ENCODE measurements at places on chromosomes 13 and 19.
A peak's percentile ranks its signal among the peaks of the same experiment; 100 is the strongest.

- no peak for DNase-seq
These were observed 789.1 kb downstream of the GPC5 start for GRCh38 chr13:92187378-92187989.

DNA sequence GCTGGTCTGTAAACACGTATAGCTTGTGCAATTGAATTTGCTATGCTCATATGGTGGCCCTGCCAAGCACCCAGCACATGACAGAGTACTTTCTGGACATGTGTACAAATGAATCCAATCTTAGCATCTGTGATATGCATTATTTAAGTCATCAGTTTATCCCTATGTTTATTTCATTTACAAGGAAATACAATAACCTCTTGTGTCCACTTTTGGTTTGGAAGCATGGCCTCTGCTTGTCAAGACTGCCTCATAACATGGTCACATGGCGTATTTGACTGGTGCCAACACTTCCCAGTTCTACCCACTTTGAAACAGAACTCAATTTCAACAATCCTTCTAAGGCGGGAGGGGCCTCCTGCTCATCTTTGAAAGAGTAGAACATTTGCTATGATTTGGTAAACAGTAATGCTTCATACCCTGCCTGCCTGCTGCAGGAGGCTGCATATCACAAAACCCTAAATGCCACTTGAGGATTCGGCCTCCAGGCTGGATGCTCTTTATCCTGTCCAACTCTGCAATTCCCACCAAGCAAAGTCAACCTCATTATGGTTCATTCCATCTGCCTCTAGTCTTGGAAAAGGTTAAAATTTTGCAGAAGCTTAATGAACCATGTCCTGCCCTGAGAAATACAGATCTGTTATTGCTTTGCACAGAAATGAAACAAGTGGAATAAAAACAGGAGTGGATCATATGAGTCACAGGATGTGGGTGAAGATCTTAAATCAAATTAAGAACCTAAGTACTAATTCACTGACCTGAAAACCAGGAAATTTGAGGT lies 151.3 kb downstream of the CYSLTR2 start:
- no peak for DNase-seq

DNA sequence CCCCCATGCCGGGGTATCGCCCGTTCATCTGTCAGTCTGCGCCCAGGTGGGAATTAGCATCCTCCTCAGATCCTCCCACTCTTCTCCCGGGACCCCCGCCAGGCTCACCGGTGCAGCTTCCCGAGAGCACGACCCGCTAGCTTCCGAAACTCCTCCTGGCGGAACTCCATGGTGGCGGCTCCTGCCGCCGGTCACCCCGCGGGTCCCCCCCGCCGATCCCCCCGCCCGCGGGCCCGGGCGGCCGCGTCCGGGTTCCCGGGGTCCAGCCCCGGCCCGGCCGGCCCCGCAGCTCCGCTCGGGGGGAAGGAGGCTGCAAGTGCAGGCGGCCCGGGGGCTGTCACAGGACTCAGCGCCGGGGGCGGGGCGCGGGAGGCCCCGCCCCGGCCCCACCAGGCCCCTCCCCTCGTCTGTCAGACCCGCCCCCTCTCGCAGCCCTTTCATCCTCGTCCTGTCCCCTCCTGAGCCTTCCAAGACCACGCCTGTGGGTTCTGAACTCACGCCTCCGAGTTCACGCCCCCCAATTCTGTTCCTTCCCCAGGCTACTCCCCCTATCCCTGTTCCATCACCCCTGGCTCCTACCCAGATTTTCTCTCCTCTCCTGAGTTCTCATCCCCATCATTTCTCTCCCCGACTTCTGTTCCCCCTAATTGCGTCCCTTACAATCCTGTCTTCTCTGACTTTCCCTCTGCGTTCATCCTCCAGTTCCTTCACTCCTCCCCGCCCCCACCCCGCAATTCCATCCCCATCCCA lies at the start of gene SLC17A7:
SLC17A7 (minus strand) TSS at position 318 of the 750 bp plus-strand sequence; CDS start at position 170, 148 bp downstream.
- DNase-seq = peak; percentile 39

DNA sequence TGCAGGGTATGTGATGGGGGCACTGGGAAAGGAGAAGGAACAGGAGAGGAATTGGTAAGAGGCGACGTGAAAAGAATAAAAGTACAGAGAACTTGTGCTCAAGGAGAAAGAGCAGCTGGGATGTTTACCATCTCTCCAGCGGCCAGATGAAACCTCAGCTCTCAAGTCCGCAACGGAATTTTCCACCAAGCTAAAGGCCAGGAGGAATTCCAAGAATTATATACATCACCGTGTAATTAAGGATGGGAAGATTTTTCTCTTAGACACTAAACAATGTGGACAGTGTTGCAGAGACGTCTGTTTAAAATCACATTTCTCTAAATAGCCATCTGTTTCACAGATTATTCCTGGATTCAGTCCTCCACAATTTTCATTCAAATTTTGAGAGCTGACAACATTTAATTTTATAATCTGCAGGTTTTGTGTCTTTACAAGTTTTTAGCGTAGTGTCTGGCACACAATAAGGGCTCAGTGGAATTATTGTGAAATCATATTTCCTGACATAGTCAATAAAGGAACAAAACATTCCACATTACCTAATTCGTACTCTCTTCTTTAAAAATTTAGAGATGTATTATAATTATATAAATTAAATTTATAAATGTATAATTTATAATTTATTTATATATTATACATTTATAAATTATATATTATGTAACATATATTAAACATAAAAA lies 23.0 kb upstream of the USP29 start:
- DNase-seq = no peak

GRCh38 chr13:85068231-85068630 lies 731.0 kb downstream of the SLITRK6 start:
- DNase-seq = no peak

GRCh38 chr13:76656500-76656899 lies 229.7 kb downstream of the KCTD12 start:
- DNase-seq = no peak

- no peak for DNase-seq
These were observed at the start of gene PRX for GRCh38 chr19:40413291-40413845. Gene PRX (minus strand): TSS chr19:40413378. CDS start chr19:40407932, 5,446 bp downstream.

GRCh38 chr13:40764587-40765403 lies 6.2 kb downstream of the MRPS31 start:
- DNase-seq = no peak

- DNase-seq = no peak
These were observed 43.2 kb downstream of the FLT3 start for GRCh38 chr13:28056970-28057712.

DNA sequence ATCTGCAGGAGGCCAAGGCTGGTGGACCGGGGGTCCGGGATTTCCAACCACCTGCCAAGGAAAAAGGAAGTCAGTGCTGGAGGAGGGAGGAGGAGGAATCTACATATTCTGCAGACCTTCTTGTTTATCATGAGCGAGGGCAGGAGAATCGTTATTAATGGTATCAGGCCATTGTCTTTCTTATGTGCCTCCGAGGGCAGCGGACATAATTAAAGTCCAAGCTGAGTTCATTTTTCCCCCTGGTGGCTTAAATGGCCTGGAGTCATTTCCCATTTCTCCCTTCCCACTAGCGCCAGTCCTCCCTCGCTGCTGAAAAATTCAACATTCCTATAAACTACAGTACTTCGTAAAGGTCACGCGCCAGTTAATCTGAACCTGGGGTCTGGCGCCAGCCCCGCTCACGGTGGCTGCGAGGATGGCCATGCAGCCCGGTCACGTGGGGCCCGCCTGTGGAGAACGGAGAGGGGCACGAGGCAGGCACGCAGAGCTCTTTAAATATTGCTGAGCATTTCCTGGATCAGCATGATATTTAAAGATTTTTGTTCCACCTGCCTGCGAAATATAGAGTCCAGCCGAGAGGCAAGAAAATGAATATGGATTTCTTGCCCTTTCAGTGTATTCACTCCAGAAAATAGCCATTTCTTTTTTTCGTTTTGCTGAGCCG lies 85.2 kb upstream of the PCDH8 start:
- DNase-seq = no peak

GRCh38 chr19:43928820-43929219 lies 6.3 kb downstream of the ZNF45 start:
- DNase-seq = no peak

DNA sequence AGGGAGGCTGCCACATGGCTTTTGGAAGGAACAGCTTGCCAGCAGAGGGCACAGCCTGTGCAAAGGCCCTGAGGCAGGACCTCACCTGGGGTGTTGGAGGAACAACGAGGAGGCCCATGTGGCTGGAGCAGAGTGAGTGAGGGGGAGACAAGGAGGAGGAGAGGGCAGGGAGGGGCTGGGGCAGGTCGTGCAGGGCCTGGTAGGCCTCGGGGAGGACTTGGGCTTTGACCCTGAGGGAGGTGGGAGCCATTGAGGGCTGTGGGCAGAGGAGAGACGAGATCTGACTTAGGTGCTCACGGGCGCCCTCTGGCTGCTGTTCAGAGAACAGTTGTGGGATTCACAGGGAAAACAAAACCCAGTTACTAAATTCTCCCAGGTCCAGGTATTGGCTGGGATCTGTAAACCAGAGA lies 25.2 kb downstream of the ZNRF4 start:
- DNase-seq = no peak

DNA sequence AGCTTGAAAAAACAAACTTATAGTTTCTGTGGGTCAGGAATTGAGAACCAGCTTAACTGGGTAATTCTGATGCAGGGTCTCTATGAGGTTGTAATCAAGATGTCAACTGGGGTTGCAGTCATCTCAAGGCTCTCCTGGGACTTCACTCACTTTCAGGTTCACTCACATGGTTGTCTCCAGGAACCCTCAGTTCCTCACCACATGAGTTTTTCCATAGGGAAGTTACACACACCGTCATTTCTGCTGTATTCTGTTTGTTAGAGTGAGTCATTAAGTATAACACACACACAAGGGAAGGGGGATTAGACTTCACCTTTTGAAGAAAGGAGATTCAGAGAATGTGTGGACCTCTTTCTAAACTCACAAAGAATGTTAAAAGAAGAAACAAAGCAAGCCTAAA lies 34.9 kb upstream of the MLNR start:
- no peak for DNase-seq

- DNase-seq = peak; percentile 43
These were observed 1.8 kb downstream of the SHKBP1 start for GRCh38 chr19:40578442-40578908.

GRCh38 chr13:22757530-22758120 lies 423.2 kb upstream of the SGCG start:
- DNase-seq = no peak

DNA sequence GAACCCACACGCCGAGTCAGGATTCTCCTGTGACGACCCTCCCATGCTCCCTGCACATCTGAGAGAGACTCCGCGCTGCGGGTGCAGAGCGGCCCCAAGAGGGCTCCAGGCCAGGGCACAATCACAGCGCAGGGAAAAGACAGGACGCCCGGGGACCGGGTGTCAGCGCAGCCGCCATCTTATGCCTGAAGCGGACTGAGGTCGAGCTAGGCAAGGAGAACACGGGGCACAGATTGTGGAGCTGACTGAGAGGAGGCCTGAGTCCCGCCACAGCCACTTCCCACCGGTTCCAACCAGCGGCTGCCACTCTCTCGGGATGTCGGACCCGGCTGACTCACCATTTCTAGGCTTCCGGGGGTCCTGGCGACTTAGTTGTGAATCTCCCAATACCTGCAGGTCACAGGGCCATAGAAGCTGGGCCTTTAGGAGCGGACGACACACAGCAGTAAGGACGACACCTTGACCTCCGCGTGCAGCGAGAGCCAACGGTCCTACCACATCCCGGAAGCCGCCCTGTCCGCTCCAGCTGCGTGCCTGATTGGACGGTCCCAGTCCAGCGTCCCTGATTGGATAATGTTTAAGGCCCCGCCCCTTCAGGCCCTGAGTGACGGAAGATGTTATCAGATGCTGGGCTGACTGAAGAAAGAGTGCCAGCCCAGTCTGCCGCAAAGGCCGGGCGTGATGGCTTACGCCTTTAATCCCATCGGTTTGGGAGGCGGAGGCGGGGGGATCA lies at the start of gene ZNF728:
ZNF728 (minus strand) TSS at position 487 of the 733 bp plus-strand sequence; CDS start at position 341, 146 bp downstream.
- no peak for DNase-seq

DNA sequence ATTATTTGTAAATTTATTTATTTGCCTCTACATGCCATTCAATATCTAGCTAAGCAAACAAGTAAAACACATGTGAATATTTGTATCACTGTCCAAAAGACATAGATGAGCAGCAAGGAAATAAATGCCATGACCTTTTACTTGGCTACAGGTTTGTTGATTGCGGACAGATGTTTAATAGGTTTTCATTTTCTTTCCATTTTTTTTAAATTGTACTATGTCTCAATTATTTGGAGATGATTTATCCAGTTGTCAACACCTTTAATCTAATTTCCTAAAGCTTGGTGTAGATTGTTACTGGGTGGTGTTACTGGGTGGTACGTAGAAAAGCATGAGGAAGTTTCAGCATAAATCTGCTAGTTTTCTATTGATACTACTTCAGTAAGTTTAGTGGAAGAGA lies 560.6 kb upstream of the SPRY2 start:
- no peak for DNase-seq

All from CD4-positive, alpha-beta T cell treated with Interferon gamma for 1 hour (primary cell).